ENCODE measurements at places on chromosomes 7 and 10.

DNA sequence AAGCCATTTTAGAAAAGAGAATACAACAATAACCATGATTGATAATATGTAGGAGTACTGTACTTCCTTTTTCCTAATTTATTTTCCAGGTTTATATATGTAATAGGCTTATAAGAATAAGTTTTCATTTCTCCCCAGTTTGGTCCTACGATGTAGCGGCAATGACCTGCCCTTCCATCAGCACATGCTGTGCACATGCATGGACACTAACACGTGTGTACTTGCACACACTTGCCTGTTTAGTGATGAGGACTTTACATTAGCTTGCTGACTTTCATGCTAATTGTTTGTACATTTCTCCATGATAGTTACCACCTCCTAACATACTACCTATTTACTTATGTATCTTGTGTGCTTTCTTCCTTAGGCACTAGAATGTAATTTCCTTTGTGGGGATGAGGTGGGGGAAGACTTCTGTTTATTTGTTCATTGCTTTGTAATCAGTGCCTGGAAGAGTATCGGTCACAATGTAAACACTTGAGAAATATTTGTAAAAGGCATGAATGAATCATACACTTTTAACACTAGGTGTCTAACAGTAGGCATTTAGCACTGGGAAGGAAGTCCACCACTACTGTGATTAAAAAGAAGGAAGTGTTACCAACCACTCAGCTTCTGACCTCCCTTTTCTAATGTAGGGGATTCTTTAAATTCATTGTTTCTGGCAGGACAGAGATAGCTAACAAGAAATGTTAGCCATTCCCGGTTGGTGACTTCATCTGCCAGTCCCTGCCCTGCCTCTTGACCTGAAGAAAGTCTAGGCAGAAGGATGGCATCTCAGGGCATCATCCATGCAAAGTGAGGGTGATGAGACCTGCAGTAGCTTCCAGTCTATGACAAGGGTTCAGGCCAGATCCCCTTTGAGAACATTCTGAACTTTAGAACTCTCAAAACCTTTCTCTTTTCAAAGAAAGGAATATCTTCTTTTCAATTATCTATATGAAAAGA, 120.2 kb upstream of the RAB18 start:
- no peak for DNase-seq

- DNase-seq: no peak
Measured at GRCh38 chr10:96501985-96502384, 11.7 kb downstream of the TLL2 start.

DNA sequence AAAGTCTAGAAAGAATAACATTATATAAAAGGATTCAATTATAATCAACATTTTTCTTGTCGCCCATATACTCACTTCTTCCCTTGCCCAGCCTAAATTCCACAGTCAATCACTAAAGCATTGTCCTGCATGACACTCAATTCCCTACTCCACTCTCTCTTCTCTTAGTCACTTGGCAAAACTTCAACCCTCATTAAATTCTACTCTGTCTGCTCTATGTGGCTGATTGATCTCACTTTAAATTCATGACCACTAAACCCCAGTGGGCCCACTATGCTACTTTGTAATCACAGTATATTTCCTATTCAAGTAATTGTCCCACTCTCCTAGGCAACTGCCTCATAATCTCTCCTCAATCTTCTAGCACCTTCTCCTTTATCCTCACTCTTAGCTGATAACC, 54.1 kb downstream of the MTERF1 start:
- DNase-seq: no peak

DNA sequence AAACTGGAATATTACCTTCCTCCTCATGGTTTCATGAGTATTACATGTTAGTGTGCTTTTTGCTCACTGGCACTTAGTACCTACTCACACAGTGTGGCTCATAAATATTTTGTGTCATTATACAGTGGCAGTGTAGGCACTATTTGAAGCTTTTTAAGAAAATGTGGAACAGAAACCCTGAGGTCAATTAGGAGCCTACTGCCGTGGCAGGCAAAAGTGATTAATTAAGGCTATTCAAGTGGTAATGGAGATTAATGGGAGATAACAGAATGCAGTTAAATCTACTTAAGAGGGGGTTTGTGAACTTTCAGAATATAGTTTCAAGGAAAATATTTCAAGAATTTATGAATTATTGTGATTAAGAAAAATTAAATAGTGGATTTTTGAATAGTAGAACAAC, 277.6 kb downstream of the HGF start:
- DNase-seq: no peak

DNA sequence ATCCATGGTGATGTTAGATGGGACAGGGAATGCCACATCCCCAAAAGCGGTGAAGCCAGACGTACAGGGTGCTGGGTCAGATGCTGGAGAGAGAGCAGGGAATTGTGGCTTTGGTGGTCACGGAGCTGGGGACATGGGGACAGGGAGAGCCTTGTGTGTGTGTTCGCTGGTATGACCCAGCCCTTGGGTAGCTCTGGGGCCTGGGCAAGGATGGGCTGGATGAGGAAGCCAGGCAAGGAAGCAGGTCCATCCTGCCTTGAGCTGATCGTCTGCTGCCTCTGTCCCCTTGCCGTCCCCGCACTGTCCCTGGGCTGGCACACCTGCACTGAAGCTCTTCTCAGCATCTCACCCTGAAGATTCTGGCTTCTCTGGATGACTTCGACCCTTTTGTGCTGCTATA, 15.4 kb upstream of the CLDN4 start:
- DNase-seq: no peak

- no peak for DNase-seq
Measured at GRCh38 chr7:70698219-70698832, 433.6 kb upstream of the GALNT17 start.

DNA sequence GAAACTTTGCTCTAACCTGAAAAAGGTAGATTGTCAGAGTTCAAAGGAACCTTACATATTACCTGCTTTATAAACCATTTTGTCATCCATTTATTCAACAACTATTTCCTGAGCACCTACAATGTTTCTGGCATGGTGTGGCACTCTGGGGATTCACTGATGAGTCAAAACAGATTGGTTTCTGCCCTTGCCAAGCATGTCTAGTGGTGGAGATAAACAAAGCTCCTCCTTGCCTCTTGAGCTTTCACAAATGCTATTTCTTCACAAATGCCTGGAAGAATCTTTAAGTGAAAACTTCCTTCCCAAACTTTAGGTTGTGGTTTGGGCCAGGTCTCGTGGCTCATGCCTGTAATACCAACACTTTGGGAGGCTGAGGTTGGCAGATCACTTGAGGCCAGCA, 85.1 kb upstream of the RELN start:
- no peak for DNase-seq

DNA sequence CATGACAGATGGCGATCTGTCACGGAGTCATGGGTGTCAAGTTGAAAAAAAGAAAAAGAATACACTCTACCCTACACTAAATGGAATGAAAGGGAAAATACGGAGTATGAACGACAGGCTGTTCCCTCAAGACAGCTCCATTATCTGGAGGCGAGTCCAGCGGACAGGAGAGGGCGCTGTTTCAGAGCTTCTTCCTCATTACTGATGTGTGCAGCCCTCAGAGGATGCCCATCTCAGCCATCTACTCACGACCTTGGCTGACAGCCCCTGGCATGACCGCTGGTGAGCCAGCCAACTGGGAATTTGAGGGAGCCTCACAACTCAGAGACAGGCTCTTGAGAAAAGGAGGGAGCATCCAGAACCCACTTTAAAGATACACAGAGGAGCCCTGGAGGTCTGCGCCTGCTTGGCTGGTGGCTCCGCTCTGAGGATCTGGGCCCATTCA, 49.6 kb upstream of the SMNDC1 start:
- DNase-seq: no peak

- no peak for DNase-seq
Measured at GRCh38 chr10:86334488-86335085, 32.0 kb downstream of the GRID1 start.

- no peak for DNase-seq
Measured at GRCh38 chr7:68601826-68602225, 996.4 kb upstream of the AUTS2 start.

GRCh38 chr7:1080252-1080920, 7.5 kb upstream of the GPER1 start:
- no peak for DNase-seq

- DNase-seq: no peak
Measured at GRCh38 chr7:55343002-55343781, 21.9 kb upstream of the LANCL2 start.

DNA sequence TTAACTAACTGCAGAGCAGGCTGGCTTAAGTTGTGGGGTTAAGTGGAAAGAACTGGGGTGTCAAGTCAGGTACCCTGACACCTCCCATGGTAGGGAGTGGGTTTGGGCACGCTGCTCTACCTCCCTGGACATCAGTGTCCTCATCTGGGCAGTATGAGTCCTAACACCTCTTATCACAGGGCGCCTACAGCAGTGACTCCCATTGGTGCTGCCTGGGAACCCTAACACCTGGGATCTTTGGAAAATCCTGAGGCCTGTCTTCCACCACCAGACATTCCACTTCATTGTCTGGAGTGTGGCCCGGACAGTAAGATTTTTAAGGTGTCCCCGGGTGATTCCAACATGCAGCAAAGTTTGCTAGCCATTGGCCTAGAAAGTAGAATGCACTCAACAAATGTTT, 239.1 kb downstream of the SKAP2 start:
- DNase-seq: no peak

GRCh38 chr7:132977234-132977633, 104.7 kb downstream of the CHCHD3 start:
- DNase-seq: no peak

DNA sequence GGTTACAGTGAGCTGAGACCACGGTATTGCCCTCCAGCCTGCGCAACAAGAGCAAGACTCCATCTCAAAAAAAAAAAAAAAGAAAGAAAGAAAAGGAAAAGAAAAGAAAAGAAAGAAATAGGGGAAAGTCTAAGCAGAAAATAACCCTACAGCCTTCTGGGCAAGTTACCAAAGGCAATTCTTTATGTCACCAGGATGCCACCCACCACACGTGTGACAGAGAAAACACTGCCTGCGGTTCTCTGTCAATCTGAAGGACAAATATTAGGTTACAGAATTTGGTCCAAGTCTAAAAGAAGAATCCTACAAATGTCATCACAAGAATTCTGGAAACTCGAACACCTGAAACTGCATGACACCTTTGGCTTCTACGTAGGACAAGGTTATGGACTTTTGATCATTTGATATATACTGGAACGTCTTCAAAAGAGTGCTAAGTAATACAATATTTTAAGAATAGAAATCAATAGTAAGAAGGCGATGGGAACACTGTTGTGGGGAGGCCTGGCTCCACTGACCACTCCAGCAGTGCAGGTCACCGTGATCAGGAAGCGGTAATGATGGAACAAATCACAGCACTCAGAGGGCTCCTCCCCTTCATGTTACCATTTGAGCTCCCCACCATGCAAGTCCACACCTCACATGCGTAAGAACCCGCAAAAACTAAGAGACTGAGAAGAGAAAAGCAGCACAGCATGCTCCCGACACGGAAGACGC, 75.8 kb downstream of the MAD1L1 start:
- no peak for DNase-seq

- DNase-seq: no peak
Measured at GRCh38 chr7:43735403-43735801, 6.1 kb upstream of the COA1 start.

- DNase-seq: no peak
Measured at GRCh38 chr7:126856691-126857291, 395.9 kb downstream of the GRM8 start.

DNA sequence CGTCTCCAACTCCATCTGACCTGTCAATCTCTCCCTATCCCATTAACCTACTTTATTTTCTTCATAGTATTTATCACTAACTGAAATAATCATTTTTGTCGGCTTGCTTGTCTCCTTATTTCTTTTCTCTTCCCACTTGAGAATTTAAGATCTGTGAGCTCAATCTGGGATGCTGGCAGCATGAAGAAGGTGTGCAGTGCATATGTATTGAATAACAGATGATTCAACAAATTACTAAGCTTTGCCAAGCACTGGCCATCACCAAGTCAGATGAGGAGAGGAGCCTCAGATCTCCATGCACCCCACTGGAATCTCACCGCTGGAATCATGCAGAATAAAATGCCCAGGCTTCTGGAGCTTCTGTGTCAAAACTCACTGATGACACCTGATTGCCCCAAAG, 47.6 kb upstream of the PPP1R3C start:
- no peak for DNase-seq

DNA sequence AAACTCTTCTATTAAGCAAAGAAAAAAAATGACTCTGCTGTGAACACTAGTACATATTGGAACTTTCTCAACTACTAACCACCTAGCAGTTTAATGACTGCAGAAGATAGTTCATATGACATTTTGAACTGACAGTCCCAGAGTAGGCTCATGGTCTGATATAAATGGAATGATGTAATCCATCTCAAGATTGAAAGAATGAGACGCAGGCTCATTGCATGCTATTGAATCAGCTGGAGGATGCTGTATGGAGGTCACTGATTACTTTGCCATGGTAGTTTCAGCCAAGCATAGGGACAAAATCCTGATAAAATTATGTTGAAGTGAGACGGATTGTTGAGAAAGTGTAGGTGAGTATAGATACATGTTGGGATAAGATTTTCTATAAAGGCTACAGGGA, 217.6 kb upstream of the SEMA3E start:
- no peak for DNase-seq

DNA sequence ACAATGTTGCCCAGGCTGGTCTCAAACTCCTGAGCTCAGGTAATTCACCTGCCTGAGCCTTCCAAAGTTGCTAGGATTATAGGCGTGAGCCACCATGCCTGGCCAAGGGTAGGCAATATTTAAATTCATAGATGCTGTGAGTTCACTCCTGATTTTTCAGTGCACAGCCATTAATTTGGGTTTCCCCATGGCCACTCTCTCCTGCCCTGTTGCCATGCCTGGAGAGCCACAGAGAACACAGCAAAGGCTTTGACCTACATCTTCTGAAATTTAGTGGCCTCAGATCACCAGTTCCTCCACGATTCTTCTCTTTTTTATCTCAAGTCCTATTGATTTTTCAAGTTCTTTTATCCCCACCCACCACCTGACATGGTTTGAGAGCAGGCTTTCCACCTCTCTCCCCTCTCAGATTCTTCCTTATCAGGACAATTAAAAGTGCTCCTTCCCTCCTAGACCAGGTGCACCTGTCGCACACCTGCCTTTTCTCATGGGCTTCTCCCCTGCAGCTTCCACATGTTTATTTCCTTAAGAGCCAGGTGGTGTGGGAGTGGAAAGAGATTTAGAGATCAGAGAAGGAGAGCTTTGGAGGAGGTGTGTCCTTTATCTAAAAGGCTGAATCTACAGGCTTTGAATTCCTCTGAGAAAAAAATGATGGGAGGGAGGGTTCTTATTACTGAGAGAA, 123.8 kb downstream of the ADRA2A start:
- DNase-seq: no peak

GRCh38 chr7:94307399-94308048, 87.2 kb upstream of the COL1A2 start:
- no peak for DNase-seq

DNA sequence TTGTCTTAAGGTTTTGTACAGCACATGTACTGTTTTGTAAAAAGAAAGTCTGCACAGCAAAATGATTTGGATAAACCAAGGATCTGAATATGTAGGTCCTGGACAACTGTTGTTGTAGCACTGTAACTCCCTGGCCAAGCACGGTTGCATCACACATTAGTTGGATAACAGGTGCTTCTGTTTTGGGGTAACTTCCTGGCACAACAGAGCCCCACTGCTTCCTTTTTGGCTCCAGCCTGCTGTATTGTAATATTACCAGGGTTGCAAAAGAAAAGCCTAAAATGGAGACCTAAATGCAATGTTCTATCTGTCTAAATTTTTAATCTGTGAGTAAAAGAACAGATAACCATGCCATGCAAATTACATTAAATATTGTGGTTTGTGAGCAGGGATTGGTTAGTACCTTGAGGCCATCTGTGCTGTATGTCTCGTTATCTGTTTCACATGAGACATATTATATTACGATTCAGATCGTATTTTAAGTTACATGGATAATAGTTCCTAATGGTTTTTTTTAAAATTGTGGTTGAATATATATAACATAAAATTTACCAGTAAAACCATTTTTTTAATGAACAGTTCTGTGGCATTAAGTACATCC, 27.5 kb upstream of the WAC start:
- no peak for DNase-seq
